Stimulated activated CD4-positive, alpha-beta T cell treated with anti-CD3 and anti-CD28 coated beads, Interleukin-15, amount 100 ng/mL, for 24 hours (primary cell): ENCODE measurements at places on chromosomes 6 and 20.

GRCh38 chr20:37984018-37984785, 49.1 kb downstream of the TTI1 start:
- no peak for DNase-seq

GRCh38 chr6:157110607-157111006, 212.7 kb downstream of the TMEM242 start:
- DNase-seq = no peak

DNA sequence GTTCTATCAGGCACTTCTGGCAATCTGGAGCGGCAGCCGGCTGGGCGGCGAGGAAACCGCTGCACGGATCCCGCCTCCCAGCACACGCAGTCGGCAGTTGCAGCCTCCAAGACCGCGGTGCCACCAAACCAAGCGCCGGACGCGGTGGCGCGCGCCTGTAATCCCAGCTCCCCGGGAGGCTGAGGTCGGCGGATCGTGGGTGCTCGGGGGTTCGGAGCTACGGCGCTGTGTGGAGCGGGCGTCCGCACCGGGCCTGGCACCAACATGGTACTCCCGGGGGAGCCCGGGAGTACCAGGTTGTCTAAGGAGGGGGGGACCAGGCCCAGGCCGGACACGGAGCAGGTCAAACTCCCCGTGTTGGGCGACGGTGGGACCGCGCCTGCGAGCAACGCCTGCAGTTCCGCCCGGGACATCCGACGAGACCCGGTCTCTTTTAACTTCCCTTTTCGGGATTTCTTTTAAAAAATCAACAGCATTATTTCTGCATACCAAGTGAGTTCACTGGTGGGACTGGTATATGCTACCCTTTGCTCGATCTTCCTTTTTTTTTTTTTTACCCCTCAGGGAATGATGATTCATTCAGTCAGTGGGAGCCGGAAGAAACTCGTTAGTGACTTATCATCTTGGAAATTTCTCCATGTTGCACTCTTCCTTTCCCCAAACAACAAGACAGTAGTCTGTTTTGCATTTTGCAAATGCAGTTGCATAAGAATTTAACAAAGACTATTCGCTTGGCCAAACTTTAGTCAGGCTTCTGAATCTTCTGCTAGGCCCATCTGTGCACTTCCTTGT, 27.6 kb downstream of the ZNF311 start:
- DNase-seq = peak; percentile 57

DNA sequence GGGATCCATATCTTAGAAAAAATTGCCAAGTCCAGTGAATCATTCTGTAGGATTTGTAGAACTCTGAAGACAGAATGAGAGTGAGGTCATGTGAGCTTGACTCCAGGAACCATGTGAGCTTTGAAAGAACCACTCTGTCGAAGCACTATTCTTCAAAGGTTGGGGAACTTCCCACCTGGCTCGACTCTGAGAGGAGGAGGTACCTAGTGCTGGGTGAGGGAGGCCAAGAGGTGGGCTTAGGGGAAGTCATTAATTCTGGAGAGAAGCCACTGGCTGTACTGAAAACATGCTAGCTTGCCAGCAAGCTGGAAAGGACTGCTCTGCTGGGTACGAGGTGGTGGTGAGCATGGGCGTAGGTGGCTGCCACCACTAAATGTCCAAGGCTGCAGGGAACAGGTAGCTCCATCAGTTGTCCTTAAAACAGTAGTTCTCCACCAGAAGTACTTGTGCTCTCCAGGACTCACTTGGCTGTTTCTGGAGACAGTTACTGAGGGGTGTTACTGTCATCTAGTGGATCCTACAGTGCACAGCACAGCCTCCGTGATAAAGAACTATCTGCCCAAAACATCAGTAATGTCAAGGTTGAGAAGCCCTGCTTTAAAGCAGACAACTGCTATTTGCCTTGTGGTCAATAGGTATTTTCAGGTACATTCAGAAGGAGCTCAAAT, 34.7 kb upstream of the SYNJ2 start:
- no peak for DNase-seq

- no peak for DNase-seq
Observed at GRCh38 chr6:75458895-75459294, 34.7 kb downstream of the FILIP1 start.

GRCh38 chr6:98977671-98978292, 30.0 kb upstream of the FBXL4 start:
- no peak for DNase-seq

- no peak for DNase-seq
Observed at GRCh38 chr6:41103847-41104246, 31.1 kb downstream of the NFYA start.

DNA sequence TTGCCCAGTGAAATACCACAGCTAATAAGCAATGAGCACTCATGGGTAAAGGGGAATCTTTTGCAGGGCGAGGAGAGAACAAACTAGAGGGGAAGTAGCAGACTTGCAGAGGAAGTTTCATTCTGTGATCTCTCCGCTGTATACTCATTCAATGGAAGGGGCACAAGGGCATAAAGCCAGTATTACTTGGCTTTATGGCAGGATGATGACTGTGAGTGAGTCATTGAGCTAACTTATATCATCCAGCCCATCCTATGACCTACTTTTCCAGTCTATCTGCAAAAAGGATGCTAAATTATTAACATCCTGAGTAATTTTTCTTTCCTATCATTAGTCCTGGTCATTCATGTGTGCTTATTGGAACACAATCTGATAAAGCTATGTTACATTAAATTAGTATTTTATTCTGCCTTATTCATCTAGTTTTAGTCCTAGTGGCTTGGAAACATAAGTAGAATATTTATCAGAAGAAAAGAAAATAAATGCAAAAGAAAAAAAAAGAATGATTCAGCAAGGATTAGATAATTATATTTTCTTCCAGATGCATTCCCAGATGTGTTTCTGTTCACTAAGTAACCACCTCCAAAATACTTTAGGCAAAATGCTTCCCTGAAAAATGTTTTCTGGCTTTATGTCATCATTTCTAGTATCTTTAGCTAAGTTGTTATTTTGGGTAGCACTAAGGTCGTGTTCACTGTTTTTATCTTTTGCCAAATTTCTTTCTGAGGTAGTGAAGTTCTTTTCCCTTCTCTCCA, 471.7 kb downstream of the CDKAL1 start:
- no peak for DNase-seq

- DNase-seq = peak; percentile 55
Observed at GRCh38 chr6:160667639-160668481, 3.8 kb upstream of the LPA start.

DNA sequence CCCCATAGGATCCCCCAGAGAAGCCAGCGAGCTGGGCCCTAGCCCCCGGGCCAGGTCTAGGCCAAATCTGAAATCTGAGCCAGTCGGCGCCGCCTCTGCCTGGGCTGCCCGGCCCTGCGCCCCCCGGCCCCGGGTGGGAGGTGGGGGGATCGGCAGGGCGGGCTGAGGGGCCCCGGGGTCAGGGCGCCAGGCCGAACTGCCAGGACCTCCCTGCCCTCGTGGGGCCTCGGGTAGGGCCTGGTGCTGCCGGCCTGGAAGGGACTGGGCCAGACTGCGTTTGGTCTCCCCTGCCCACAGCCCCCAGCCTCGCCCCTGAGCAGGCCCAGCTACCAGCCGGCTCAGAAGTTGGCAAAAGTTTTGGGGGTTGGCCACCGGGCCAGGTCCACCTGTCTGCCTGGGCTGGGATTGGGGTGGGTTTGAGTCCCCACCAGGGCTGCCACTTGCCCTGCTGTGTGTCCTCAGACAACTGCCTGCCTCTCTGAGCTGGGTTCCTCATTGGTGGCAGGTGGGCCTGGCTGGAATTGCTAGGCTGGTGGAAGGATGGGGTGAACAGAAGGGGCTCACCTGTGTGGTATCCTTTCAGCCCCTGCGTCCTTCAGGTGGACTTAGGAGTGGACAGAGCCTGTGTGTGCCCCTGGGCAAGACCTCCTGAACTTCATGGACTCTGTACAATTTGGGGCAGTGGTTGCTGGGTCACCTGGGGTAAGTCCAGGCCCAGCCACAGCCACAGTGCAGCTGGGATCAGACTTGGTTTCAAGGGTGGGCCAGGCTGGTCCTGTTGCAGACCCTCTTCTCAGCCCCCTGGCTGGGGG, 801 bp downstream of the SRC start:
- no peak for DNase-seq

- peak; percentile 8 for DNase-seq
Observed at GRCh38 chr6:93416571-93417420, 2.6 kb downstream of the EPHA7 start.

DNA sequence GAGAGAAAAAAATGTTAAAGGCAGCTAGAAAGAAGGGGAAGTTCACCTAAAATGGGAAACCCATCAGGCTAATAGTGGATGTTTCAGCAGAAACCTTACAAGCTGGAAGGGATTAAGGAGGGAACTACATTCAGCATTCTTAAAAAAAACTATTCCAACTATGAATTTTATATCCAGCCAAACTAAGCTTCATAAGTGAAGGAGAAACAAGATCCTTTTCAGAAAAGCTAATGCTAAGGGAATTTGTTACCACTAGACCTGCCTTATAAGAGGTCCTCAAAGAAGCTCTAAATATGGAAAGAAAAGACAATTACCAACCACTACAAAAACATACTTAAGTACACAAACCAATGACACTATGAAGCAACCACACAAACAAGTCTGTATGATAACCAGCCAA, 59.2 kb upstream of the SLC35F1 start:
- DNase-seq = no peak

DNA sequence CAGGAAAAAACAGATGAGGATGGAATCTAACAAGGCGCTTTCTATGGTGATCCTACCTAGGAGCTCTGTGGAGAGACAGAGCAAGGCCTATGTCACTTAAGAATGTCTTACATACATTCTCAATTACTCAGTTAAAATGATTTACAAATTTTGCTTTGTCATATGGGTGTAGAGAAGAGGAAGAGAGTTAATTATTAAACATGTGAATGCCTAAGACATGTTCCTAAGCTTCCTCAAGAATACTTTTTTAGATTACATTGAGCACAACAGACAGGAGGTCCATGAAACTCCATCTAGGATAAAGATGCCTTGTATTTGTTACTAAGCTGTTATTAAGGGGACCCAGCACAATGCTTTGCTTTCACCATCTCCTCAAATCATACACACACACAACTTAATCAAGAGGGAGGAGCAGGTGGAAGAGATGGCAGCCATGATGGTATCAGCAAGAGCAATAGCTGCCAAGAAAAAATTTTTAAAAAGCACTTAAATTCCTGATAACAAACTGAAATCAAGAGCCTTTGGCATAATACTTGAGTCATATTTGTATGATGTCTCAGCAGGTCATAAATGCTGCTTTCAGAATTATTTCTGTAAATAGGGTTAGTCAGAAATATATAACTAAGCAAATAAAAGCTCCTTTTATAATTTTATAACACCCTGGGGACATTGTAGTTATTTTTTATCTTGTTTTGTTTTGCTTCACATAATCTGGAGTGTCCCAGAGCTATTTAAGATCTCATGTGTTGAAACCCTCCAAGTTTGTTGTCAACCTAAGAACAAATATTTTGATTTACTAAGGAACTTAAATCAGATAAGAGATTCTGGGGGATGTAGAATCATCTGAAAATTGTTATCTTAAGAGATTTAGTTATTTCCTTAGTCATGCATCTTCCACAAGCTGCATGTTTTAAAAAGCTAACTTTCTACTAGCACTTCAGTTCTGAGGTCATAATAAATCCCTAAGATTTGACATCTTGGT, 70.0 kb upstream of the CD2AP start:
- DNase-seq = no peak

DNA sequence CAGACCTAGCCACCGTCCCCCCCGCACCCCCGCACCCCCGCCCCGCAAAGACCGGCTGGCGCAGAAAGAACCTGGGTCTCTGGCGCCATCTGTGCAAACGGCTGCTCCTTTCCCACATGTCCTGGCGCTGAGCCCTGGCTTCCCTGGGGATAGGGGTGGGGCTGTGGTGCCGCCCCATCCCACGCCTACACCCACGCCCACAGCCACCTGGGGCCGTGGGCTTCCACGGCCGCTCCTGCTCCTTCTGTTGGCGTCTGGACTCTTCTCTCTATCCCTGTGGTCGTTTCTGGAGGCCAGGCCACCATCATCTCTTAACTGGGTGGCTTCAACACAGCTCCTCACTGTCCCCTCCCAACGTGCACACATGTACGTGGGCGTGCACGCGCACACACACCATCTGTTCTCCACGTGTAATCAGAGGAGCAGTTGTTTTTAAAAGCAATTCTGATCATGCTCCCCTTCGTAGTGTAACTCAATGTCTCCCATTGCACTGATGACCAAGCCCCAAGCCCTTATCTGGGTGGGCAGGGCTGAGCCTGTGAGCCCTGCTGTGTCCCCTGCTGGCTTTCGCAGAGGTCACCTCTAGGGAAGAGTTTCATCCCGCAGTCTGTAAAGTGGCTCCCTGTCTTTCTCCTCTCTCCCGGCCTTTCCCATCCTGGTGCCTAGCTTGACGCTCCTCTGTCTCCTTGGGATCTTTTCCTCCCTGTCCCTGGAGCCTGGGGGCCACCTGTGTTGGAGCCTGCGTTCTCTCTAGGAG, 31.9 kb upstream of the FAM83D start:
- DNase-seq = no peak

- no peak for DNase-seq
Observed at GRCh38 chr20:44413575-44414345, 58.3 kb downstream of the HNF4A start.

DNA sequence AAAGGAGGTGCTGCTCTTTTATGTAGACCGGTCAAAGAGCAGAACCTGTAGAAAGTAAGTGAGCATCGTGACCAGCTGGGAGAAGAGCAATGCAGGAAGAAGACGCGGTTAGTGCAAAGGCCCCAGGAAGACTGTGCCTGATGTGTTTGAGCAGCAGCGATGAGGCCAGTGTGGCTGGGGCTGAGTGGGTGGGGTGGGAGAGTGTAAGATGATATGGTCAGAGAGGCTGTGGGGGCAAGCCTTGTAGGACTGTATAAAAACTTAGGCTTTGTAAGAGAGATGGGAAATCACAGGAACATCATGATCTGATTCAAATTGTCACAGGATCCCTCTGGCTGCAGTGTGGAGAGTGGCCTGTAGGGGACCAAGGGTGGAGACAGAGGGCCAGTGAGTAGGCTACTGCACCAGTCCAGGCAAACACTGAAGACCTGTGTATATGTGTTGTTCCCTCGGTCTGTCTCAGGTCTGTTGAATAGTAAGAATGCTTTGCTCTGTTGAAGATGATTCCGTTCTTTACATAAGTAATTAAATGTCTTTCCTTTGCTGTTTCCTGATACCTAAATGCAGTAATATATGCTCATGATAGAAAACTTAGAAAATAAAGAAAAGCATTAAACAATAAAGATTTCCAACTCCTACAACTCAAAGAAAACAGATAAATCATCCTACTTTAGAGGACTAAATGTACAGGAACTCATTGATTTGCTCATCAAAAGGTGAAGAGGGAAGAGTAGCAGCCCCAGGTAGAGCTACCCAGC, 23.6 kb upstream of the WFDC2 start:
- DNase-seq = peak; percentile 50

DNA sequence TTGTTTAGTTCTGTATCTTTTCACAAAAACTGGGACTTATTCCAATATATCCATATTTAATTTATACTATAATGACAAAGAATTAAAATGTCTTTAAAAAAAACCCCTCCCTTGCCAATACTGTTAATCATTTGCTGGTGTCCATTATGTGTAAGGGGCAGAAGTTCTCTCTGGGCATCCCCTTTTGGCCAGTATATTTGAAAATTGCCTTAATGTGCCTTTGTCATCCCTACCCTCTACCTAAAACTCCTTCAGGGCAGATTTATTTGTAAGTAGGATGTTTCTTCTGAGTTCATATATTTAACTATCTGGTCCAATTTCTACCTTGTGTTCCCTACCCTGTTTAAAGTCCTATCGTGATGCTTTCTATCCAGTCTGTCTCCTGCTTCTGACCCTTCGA, 62.9 kb downstream of the ARHGAP18 start:
- no peak for DNase-seq
